ENCODE measurements at places on chromosomes 3 and 15.

GRCh38 chr15:88727439-88727838 lies 75.8 kb upstream of the ACAN start:
- no peak for DNase-seq

DNA sequence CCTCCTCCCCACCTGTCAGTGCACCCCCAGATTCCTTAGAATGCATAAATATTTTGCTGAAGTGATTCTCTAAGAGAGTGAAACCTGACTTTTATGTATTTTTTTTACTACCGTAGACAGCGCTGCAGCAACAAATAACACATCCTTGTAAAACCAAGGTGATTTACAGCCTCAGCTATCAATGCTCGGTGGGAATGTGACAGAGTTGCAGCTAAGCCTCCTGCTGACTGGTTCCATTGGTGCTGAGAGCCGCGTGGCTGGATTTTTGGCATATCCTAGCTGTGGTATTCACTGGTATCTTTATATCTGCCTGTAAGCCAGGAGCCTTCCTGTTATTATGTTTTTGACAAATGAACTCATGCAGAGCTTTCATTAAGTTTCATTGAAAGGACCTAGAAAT lies 11.0 kb downstream of the FGD5 start:
- DNase-seq, result no peak

GRCh38 chr3:181660337-181660736 lies 51.4 kb upstream of the SOX2 start:
- no peak for DNase-seq

- no peak for DNase-seq
Measured at GRCh38 chr3:186320862-186321568, 41.0 kb downstream of the DGKG start.
